ENCODE measurements at places on chromosomes 4 and X. TPM values are rescaled to one million over a fixed set of nuclear protein-coding genes. Genes with fewer than 3 reads are reported as not detected.

GRCh38 chr4:128357286-128357685 is 69.7 kb upstream of the PGRMC2 start:
- no peaks in the 10 kb centered on the region for H3K36me3 ChIP-seq
- H3K4me1 ChIP-seq, result no peaks in the 10 kb centered on the region
- no peak overlapping the region for H3K27ac ChIP-seq
- no peak for DNase-seq
- no peak overlapping the region for H3K4me3 ChIP-seq

DNA sequence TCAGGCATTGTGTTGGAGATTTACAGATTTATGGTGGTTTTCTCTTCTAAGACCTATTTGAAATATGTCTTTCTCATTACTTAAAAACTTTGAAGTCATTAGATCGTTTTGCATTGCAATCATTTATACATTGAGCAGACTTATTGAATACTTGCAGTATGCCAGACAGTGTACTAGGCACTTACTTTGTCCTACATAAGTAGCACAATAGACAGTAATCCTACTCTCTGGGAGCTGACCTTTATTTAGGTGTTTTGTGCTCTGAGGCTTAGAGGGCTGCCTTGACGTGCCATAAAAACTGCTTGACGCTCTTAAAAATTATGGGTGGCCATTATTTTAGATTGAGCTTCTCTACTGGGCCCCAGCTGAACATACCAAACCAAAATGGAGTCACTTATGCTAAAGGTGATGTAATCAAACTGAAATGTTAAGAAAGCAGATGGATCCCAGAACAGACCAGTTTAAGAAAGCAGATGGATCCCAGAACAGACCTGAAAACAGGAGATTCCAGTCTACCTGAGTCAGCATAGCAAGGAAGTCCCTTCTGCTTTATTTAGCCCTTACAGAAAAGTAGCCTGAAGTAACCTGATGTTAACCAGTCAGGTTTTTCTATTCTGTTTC is 42.4 kb downstream of the PTTG2 start:
- no peaks in the 10 kb centered on the region for H3K27me3 ChIP-seq
- H3K36me3 ChIP-seq, result no peaks in the 10 kb centered on the region
- no peak overlapping the region for H3K27ac ChIP-seq
- no peak for DNase-seq

Gene SNCA
- not detected for total RNA-seq

Gene STOX2
- total RNA-seq, result not detected

Gene SLAIN2
- 46.3 TPM for total RNA-seq

All from CD4-positive, alpha-beta T cell (primary cell).